ENCODE measurements at places on chromosomes 4 and X. TPM values are rescaled to one million over a fixed set of nuclear protein-coding genes. Genes with fewer than 3 reads are reported as not detected.

The ITGB1BP2 gene
- total RNA-seq: 6.1 TPM

DNA sequence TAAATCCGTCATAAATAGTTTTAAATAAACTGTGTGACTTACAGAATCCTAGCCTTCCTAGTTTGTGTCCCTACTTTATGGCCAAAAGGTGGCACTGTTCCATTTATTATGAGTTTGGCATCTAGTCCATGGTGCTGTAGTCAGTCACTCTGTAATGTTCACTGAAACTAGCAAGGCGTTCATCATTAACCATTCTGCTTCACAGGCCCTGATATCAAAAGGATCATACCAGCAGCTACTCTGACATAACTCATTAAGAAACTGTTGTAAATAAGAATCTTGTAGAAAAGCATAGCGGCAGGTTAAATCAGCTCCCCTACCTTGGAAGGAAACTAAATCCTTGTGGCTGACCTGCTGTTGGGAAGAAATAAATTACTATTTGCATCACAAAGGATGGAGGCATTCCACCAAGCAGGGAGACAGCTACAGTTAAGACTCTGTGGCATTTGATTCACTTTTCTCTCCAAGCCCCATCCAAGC, 919.6 kb upstream of the DIAPH2 start:
- DNase-seq: no peak

DNA sequence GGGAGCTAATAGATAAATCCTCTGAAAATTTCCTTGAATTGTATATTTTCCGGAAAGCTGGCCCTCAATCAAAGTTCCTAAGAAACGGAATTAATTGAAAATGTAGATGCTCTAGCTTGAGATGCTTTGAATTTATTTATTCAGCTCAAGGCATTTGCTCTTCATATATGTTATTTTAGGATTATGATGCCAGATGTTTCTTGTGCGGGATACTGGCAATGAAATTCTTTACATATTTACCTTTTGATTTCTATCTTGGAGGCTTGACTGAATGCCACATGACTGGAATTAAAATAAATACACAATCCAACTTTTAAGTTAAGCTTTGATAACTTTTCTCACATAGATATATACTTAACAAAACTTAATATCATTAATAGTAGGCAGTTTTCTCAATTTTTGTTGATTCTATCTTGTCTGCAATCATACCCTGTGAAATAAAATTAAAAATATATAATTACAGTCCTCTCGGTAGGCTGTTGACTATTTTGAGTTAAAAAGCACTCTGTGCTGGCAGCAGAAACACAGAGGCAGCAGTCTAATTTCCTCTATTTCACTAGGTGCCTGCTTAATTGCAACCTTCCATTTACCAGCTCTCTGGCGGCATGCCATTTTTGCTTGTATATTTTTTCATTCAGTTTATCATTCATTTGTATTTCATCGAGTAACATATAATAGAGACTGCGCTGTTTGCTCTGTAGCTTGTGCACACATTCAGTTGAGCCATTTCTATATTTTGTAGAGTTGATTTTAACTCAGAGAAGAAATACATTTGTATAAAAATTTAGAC, 991.5 kb downstream of the ADGRL3 start:
- no peak for DNase-seq

DNA sequence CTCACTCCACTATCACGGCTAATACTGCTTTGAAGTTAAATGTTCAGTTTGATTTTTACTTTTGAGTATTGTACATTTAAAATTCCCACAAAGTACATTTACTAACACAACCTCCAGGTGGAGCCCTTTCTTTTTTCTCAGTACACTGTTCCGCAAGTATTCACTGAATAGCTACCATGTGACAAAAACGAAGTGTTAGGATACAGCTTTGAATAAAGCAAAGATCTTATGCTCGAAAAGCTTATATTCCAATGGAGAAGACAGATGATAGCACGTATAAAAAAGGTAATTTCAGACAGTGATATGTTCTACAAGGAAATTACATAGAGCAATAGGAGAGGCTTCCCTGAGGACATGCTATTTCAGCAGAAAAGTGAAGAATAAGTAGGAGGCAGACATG, 60.7 kb upstream of the ABCG2 start:
- DNase-seq: no peak

The SMPX gene
- total RNA-seq: not detected

The RNF150 gene
- not detected for total RNA-seq

DNA sequence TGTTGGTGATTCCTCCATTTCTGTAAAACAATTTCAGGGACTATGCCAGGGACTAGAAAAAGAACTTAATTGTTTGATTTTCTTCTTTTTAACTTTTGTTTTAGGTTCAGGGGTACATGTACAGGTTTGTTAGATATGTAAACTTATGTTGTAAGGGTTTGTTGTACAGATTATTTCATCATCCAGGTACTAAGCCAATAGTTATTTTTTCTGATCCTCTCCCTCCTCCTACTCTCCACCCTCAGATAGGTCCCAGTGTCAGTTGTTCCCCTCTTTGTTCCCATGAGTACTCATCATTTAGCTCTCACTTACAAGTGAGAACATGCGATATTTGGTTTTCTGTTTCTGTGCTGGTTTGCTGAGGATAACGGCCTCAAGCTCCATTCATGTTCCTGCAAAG, 70.8 kb upstream of the BOD1L1 start:
- DNase-seq: no peak

Data from activated T-helper 2 cell treated with anti-CD3 and anti-CD28 coated beads, Interferon-gamma antibody, Interleukin-2, Interleukin-4, amounts not matched to agents 10 μg/mL and 5 μg/mL and 100 μg/mL, durations not matched to agents 14 hours and 24 hours and 36 hours (primary cell).